IPS DF 6.9 (cell line): ENCODE measurements at places on chromosomes 5 and 9.

DNA sequence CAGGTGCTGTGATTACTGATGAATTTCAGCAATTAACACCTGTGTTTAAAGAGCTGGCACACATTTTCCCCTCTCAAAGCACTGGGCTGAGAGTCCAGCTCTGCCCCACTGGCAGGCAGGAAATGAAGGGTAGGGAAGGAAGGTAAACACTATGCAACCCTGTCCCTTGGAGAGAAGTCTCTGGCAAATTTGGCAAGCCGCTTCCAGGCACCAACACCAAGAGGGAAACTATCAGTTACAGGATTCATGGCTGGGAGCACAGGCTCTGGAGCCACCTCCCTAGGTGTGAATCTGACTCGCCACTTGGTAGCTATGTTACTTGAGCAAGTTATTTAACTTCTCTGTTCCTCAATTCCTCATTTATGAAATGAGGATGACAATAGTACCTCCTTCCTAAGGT lies 3.3 kb downstream of the ANKS6 start:
- peaks cover 9% of the 10 kb centered on the region for H3K36me3 ChIP-seq
- H3K4me3 ChIP-seq = no peak overlapping the region

DNA sequence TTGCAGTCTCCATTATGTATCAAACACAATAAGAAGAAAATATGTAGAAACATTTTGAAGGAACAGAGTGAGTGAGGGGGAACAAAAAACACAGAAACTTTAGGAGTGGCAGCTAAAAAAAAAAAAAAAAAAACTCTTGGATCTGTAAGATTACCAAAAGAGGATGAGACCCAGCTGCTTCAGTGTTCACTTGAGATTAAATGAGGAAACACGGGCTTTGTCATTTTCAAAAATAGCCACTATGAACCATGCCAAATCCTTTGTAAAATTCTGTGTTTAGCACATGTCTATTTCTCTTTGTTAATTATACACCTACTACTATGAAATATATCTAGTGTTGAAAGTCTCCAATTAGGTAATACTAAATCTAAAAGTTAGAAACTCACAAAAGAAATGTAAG lies 485.9 kb downstream of the EFNA5 start:
- no peak overlapping the region for H3K4me3 ChIP-seq
- H3K36me3 ChIP-seq = no peaks in the 10 kb centered on the region
- no peaks in the 10 kb centered on the region for H3K4me1 ChIP-seq
- H3K27ac ChIP-seq = no peak overlapping the region

DNA sequence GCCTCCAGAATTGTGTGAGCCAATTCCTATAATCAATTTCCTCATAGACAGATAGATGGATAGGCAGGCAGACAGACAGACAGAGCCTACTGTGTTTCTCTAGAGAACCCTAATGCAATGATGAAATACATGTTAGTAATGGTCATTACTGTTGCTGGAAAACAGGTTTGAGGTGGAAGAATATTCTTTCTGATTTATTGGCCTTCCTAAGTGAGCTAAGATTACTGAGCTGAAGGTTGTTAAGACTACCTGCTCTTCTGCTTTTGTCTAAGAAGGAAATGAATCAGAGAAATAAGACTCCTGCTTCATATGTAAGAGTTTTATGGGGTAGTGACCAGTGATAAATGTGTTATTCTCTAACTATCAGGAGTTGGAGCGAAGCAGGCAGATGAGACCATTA lies 219.9 kb downstream of the ELAVL2 start:
- no peak for DNase-seq
- H3K27ac ChIP-seq = no peak overlapping the region
- peaks cover 6% of the 10 kb centered on the region; the same call in 1 of the 2 replicates for H3K36me3 ChIP-seq
- H3K4me1 ChIP-seq = no peaks in the 10 kb centered on the region
- no peak overlapping the region for H3K4me3 ChIP-seq

GRCh38 chr9:134656334-134657006 lies 14.9 kb downstream of the COL5A1 start:
- no peaks in the 10 kb centered on the region for H3K27me3 ChIP-seq
- H3K36me3 ChIP-seq = no peaks in the 10 kb centered on the region
- peaks cover 5% of the 10 kb centered on the region; the same call in 1 of the 2 replicates for H3K4me1 ChIP-seq

DNA sequence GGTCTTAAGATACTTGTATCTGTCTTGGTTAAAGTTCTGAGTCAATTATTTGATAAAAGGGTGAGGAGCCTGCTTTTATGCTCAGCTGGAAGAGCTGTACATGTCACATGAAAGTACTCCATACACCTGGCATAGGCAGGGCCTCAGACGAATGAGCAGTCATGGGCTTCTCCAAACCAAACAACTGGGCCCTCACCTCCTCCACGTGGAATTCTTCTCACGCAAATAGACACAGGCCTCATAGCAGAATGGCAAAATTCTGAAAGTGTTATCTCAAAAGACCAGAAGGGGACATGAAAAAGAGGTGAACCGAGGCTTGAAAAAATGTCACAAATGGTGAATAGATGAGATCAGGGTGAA lies 48.6 kb downstream of the FAM240B start:
- H3K36me3 ChIP-seq = no peaks in the 10 kb centered on the region
- H3K4me1 ChIP-seq = no peaks in the 10 kb centered on the region; the same call in none of the 2 replicates
- no peaks in the 10 kb centered on the region for H3K27me3 ChIP-seq
- DNase-seq = no peak
- H3K27ac ChIP-seq = no peak overlapping the region
- no peak overlapping the region for H3K4me3 ChIP-seq
